ENCODE measurements at places on chromosomes 16 and 17.

DNA sequence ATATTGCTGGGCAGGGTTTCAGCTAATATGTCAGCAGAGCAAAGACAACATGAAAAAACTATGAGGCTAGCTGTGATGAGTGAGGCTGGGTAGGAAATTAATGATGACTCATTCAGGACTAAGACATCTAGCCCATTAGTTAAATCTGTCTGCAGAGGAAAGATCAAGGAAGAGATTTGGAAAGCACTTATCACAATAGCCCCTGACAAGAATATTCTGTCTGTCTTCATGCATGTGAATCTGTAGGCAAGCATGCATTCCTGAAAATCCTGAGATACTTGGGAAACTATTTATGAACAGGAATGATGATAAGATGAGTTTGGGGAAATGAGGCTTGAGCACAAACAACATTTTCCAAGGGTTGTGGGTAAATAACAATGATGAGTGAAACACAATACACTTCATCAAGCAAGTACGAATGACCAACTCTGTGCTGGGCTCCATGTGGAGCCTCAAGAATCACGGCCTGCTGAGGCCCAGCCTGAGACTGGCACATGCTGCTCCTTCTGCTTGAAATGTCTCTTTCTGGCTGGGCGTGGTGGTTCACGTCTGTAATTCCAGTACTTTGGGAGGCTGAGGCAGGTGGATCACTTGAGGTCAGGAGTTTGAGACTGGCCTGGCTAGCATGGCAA lies 96.5 kb upstream of the ASIC2 start:
- DNase-seq, result no peak

GRCh38 chr16:10123141-10123540 lies 59.1 kb downstream of the GRIN2A start:
- no peak for DNase-seq

DNA sequence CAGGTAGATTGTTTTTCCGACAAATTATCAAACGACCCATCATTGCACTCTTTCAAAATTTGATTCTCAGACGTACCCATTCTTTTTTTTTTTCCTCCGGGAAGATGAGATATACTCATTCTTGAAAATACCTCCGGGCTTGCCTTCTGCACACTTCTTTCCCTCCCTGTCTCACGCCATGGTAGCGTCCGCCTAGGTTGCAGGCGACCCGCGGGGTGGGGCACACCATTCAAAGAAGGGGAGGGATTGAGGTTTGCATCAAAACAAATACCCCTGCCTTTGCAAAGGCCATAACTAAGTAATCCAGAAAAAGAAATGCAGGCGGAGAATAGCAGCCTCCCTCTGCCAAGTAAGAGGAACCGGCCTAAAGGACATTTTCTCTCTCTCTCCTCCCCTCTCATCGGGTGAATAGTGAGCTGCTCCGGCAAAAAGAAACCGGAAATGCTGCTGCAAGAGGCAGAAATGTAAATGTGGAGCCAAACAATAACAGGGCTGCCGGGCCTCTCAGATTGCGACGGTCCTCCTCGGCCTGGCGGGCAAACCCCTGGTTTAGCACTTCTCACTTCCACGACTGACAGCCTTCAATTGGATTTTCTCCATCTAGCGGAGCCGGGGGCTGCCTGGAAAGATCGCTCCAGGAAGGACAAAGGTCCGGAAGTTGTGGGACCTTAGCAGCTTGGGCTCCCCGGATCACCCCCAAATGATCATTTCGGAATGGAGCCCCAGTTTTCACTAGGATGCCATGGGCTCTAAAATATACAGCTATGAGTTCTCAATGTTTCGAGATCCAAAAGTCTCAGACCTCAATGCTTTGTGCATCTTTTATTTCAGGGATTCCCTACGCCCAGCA lies 843 bp downstream of the TP53 start:
- peak; percentile 69 for DNase-seq

GRCh38 chr17:76266244-76266938 lies 1.2 kb downstream of the UBALD2 start:
- DNase-seq, result no peak

DNA sequence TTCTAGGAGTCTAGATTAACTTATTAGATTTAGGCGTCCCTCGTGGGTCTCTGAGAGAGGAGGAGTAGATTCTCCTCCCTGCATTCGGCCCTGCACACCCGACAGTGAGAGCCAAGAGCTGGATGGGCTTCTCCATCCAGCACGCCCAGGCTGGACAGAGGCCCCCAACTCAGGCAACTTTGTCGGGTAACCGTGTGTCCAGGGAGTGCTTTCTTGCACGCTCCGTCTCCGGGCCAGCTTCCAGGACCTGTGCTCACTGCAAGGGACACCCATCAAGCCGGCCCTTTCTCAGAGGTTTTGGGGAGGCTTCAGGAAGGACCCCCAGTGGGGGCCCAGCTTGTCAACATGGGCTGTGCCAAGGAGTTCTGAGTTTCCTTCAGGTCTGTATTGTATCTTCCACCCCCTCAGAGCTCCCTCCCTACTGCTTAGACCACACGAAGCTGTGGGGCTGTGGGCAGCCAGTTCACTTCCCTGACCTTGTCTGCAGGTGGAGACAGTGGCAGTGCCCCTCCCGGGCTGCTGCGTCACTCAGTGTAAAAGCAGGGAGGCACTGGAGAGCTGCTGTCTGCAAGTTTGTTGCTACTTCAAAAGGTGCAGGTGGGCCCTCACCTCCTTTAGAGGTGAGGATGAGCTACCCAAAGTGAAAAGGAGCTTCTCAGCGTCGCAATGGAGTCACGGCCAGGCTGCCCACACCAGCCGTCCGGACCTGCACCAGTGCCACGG lies 24.0 kb upstream of the C16orf78 start:
- no peak for DNase-seq

DNA sequence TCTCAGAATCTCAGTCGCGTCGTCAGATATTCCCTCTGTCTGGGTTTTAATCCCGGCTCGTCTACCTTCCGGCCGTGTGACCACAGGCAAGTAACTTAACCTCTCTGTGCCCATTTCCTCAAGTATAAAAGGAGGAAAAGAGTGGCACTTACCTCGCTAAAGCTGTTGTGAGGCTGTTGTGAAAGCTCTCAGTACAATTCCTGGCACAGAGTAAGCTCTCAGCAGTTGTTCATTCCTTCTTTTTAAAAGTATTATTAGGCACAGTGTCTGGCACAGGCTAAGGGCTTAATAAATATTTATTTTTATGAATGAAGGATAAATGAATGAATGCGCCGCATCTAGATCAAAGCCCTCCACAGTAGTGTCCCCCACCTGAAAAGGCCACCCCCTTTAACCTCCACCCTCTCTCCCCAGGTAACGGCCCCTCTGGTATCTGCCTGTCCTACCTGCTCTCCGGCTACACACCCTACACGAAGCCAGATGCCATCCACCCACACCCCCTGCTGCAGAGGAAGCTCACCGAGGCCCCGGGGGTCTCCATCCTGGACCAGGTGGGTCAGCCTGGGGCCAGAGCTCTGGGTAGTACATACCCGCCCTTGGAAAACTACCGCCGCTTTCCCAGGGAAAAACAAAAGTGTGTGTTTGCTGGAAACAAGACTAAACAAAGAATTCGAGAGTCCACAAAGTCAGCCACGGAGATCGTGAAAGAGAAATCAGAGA lies 6.0 kb downstream of the OSGIN1 start:
- DNase-seq, result no peak

- peak; percentile 91 for DNase-seq
Observed at GRCh38 chr16:75566040-75566757, at the start of gene GABARAPL2. Gene GABARAPL2, plus strand, starts transcription at chr16:75566379. Its CDS starts 108 bp downstream, at chr16:75566487.

GRCh38 chr16:89656435-89657121 lies 930 bp downstream of the CHMP1A start:
- no peak for DNase-seq

GRCh38 chr16:58284031-58284430 lies 10.8 kb downstream of the PRSS54 start:
- DNase-seq, result no peak

GRCh38 chr17:10792151-10792550 lies 11.7 kb downstream of the TMEM238L start:
- no peak for DNase-seq

DNA sequence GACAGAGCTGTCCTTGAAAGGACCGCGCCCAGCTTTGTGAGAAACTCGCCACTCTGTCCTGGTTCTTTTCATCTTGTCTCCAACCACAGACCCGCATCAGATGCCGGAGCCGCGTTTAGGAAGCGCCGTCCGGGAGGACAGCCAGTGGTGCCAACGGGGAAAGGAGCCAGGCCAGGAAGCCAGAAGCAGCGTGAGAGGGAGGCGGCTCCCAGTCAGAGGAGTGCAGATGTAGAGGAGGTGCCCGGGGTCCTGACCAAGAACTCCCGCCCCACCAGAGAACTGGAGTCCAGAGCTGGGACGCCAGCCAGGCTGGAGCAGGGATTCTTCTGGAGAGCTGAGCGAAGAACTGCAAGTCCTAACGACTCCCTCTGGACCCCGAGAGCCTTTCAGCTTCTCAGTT lies 49.3 kb upstream of the TNRC6C start:
- no peak for DNase-seq

GRCh38 chr16:27326738-27327585 lies 13.2 kb downstream of the IL4R start:
- peak; percentile 60 for DNase-seq

GRCh38 chr16:51166541-51166940 lies 15.5 kb upstream of the SALL1 start:
- DNase-seq, result no peak

GRCh38 chr17:46028374-46028773 lies 29.3 kb downstream of the STH start:
- DNase-seq, result no peak

- DNase-seq, result no peak
Observed at GRCh38 chr17:42406615-42407288, 16.3 kb downstream of the CAVIN1 start.

DNA sequence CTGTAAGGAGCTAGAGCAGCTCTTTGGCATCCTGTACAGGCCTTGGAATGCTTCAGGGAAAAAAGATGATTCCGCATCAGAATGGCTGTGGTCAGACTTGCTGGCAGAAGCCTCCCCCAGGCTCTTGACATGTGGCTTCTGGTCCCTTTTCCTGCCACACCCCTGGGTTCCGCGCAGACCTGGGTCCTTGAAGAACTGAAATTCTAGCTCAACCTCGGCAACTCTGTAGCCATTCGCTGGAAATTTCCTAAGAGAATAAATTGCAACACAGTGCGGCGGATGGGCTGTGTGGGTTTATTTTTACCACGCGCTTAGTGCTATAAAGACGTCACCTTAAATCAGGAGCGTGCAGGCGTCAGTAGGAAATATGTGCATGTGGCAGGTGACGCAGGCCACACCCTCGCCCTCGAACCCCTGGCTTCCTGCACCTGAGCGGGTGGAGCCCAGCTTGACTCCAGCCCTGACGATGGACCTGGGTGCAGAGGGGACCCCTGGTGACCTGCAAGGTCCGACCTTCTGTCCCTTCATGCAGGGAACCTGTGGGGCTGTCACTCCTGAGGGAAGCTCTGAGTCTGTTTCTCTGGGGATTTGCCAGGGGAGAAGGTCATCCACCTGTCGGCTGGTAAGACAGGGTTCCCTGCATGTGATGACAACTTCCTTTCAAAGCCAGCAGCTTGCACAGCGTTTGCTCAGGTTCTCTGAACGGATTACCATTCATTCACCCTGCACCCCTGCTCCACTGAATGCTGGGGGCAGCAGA lies 46.3 kb downstream of the METRNL start:
- DNase-seq, result peak; percentile 63

GRCh38 chr17:75762513-75763268 lies 2.3 kb downstream of the GALK1 start:
- no peak for DNase-seq

GRCh38 chr17:69093279-69093789 lies 32.6 kb upstream of the ABCA9 start:
- DNase-seq, result no peak

DNA sequence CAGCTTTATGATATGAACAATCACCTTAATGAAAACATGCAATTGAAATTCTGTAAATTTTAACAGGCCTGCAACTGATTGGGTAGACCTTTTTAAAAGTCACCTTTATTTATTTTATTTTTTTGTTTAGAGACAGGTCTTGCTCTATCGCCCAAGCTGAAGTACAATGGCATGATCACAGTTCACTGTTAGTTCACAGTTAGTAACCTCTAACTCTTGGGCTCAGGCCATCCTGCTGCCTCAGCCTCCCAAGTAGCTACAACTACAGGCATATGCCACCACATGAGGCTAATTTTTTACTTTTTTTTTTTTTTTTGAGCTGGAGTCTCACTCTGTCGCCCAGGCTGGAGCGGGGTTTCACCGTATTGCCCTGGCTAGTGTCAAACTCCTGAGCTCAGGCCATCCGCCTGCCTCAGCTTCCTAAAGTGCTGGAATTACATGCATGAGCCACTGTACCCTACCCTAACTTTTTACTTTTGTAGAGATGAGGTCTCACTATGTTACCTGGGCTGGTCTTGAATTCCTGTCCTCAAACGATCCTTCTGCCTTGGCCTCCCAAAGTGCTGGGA lies 28.0 kb downstream of the AP1G1 start:
- DNase-seq, result no peak

- no peak for DNase-seq
Observed at GRCh38 chr17:78886954-78887353, 16.0 kb downstream of the CEP295NL start.

GRCh38 chr17:66240630-66241029 lies 11.4 kb upstream of the APOH start:
- DNase-seq, result no peak

DNA sequence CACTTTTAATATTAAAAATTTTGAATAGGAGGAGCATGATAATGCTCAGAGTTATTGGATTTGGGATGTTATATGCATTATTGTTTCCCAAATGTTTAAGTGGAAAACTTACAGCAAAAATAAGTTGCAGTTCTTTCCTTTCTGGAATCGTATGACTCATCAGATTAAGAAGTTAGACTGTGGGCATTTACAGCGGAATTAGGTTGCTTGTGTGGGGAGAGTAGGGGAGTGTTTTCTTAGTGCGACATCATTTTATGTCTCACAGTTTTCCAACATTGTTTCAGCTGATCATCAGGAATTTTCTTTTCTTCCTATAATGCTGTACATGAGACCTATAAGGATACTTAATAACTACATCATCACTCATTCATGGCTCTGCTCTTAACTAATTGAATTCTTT lies 1631.8 kb downstream of the CDH8 start:
- DNase-seq, result no peak

GRCh38 chr17:9974448-9975381 lies 69.6 kb upstream of the RCVRN start:
- no peak for DNase-seq

GRCh38 chr17:79944251-79944812 lies 91.3 kb downstream of the TBC1D16 start:
- no peak for DNase-seq

GRCh38 chr16:67936124-67936879 lies at the start of gene PSMB10:
Gene PSMB10, minus strand, starts transcription at chr16:67936850. Its CDS starts 101 bp downstream, at chr16:67936749.
- DNase-seq, result peak; percentile 16
